ENCODE measurements at places on chromosomes 7 and 10.

- no peak for DNase-seq
Observed at GRCh38 chr7:39637963-39638485, 14.7 kb downstream of the RALA start.

DNA sequence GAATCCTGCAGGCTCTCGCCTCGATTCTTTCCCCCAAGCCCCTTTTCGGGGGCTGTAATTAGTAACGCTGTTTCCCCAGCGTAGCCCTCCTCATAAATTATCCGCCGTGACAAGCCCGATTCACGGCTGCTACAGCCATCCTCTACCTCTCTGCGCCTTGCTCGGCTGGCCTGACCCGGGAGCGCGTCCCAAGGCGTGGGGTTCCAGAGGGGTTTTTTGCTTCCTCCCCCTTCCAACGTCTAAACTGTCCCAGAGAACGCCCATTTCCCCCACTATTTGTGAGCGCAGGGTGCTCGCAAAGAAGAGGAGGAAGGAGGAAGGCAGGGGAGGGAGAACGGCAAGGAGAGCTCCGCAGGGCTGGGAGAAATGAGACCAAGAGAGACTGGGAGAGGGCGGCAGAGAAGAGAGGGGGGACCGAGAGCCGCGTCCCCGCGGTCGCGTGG is 880 bp downstream of the HOXA5 start:
- DNase-seq, result no peak

DNA sequence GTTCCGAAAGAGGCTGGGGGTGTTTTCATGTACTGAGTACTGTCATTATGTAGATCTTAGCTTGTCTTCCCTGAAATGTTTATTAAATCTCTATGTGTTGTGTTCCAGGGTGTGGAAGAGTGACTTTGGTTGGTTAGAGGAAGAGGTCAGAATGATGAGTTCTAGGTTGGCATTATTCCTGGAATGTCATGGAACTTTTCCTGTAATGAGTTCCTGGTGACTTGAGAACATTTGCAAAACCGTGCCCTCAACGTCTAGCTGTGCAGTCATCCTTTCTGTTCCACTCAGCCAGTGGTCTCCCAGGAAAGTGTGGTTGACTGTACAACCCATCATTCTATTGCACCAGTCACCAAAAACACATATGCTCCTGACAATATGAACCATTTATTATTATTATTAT is 129.6 kb downstream of the BICC1 start:
- no peak for DNase-seq

DNA sequence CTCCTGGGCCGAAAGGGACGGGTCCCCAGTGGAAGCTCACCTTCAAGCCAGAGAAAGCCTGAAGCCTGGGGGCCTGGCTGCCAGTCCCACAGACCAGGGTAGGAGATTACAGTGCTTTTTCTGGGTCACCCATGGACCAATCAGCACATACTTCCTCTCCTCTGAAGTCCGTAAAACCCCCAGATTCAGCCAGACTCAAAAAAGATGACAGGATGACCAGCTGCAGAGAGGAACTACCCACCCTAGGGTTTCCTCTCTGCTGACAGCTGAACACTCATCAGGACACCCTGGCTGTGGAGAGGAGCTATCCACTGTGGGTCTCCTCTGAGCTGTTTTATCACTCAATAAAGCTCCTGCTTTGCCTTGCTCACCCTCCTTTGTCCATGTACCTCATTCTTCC is 78.0 kb downstream of the SAMD9 start:
- no peak for DNase-seq

DNA sequence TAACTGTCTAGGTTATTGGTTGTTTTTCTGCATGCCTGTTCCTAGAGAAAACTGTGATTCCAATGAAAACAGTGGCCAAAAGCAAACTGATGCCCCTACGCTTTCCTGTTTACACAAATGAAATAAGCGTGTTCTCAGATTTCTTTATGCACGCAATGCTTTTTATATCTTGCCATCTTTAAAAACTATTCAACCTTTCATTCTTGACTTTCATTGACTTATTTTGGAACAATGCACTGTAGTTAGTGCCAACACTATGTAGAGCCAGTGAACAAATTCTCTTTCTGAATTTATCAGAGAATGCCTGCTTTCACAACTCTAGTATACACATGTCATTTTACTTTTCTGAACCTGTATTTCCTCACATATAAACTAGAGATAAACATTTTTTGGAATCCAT is 86.6 kb downstream of the CABCOCO1 start:
- no peak for DNase-seq

DNA sequence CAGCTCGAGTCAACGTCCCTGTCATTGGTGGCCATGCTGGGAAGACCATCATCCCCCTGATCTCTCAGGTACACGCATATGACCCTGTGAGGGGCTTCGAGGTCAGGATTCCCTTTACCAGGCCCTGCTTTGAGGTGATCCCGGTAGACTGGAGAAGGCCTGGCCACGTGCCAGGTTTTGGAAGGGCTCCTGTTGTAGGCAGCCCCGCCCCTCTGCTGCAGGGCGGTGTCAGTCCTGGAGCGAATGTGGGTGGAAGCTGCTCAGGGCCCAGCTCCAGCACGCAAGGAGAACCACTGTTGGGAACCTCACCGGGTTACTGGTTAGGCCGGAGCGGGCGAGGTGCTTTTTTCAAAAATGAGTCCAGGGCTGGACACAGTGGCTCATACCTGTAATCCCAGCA is 15.6 kb downstream of the MDH2 start:
- no peak for DNase-seq

DNA sequence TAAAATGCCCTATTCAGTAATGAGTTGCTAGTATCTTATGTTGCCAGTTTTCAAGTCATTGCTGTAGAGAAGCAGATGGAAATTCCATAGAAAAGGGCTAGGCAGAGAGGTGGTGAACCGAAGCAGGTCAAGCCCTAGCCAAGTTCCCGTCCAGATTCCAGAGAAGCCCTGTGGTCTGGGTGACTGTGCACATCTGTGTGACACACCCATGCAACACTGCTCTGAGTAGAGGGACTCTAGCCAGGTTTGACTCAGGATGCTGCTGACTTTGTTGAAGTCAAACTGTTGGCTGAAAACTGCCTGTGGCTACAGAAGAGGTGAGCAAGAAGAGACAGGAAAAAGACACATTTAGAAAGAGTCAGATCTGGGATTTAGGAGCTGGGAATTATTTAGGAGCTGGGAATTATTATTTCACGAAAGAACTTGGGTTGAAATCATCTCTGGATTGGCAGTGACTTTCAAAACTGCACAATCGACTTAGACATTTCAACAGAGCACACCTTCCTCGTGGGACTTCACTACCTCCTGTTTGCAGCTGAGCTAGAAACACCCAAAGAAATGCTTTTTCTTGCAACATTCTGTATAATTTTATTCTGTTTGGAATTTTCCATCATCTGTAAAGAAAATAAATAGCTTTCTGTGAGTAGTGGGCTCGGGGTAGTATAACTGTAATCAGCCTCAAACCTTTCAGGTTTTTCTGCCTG is 149.1 kb upstream of the PRKCQ start:
- DNase-seq, result no peak

- DNase-seq, result no peak
Observed at GRCh38 chr10:58064714-58065528, 202.8 kb downstream of the IPMK start.

GRCh38 chr7:131882321-131882720 is 325.9 kb upstream of the PODXL start:
- no peak for DNase-seq

DNA sequence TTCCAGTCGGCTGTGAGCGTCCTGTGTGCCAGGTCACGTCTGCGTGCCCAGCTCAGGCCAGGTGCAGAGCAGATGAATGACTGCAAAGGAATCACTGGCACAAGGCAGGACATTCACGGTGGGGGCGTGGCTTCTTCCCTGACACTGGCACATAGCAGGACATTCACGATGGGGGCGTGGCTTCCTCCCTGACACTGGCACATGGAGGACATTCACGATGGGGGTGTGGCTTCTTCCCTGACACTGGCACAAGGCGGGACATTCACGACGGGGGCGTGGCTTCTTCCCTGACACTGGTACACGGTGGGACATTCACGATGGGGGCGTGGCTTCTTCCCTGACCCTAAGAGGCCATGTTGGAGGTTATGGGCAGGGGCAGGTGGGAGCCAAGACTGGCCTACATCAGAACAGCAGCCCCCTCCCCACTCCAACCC is 64.3 kb downstream of the MYL10 start:
- no peak for DNase-seq

DNA sequence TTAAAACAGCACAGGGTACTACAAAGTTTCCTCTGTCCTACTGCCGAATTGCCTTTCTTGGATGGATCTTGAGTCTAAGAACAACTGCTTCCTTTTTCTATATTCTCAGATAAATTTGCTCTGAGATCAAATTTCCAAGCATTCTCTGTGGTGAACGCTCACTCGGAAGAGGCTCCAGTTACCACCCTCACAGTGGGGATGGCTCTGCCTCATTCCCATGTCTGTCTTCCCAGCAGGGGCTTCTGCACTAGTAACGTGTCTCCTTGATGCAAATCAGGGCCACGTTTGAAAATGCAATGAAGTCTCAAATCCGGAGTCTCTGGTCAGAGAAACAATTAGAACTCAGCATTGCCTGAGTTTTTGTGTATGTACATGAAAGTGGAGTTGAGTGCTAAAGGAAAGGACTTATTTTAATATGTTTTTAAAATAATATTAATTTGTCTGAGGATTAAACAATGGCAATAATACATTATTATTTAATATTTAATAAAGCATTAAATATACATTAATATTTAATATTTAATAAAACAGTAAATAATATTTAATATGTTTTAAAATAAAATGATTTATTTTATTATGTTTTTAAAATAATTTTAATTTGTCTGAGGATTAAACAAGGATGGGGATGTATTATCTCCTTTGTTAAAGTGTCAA is 61.8 kb downstream of the INHBA start:
- DNase-seq, result no peak

DNA sequence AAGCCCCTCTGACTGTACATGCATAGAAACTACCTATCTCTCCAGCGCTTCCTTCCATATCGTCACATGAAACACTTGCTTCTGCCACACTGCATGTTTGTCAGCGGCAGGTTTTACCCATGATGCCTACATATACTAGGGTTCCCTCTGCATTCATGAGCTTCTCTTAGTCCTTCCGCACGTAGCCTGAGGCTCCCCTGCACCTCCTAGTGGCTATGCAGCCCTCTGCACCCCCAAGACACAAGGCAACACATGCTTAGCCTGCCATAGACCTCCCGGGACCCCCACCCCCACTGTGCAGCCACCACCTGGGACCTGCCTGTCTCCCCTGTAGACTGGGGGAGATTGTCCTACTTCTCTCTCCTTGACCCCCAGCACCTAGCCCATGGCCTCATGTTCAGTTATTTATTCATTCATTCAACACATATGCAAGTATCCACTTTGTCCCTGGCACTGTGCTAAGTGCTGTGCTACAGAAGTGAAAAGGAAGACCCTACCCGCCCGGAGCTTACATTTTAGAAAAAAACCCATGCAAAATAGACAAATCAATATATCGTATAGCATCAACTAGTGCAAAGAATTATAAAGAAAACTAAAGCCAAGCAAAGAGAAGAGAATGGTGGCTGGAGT is 23.5 kb downstream of the TMEM273 start:
- DNase-seq, result peak; percentile 60

- DNase-seq, result no peak
Observed at GRCh38 chr10:85650791-85651496, 715.7 kb downstream of the GRID1 start.

- no peak for DNase-seq
Observed at GRCh38 chr10:123666318-123667236, at the start of gene GPR26. TSS of gene GPR26 (plus strand) at chr10:123666355. CDS start at chr10:123666408, 53 bp downstream.

- no peak for DNase-seq
Observed at GRCh38 chr7:30908681-30909080, 3.0 kb upstream of the AQP1 start.

GRCh38 chr7:90178679-90179278 is 24.5 kb downstream of the STEAP1 start:
- peak; percentile 86 for DNase-seq

DNA sequence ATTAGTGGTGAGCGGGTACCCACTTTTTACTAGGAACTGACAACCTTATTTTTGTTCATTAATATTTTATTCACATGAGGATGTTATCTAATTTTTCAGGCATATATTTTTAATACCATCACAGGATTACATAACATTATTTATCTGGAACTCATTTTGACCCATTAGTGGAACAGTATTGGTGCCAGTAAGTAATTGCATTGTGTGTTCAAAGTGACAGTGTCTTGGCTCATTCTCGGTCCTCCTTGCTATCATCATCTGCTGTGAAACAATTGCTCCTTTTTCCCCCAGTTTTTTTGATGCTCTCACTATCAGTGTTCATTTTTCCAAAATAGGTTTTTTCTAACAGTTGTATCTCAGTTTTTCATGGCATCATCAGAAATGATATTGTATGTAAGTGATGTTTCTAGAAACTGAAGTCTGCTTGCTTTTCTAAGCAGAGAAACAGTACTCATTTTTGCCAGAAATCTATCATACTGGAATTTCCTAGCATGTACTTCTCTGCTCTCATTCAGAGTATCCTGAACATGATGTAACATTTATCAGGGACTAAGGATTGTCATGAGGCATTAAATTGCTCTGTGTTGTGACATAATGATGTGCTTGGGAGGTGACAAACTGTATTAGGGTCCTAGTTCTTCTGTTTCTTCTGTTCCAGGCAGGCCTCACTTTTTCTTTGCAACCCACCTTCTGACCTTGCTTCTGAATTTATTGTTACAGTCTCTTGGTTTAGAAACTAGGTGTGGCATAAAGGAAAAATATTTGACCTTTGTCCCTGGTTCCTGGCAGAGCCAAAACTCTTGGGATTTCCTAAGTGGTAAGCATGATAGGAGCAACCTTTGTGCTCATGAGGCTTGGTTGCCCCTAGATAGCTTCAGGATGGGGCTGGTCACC is 4.2 kb downstream of the NUB1 start:
- DNase-seq, result no peak

DNA sequence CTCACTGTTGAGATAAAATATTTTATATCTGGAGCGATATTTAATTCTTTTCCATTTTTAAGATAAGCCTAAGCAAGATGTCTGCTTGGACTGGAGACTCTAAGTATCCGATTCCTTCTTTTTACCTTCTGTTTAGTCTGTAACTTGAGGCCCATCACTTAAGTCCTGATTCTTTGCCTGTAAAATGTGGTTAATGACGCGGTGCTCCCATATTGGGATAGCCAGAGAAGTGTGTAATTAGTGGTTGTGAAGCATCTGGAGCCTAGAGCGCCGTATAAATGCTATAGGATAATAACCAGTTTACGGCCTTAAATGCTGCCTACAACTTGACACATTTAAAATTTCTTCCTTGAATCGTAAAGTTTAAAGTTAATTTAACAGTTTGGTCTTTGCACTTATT is 132.9 kb downstream of the CHN2 start:
- DNase-seq, result no peak

DNA sequence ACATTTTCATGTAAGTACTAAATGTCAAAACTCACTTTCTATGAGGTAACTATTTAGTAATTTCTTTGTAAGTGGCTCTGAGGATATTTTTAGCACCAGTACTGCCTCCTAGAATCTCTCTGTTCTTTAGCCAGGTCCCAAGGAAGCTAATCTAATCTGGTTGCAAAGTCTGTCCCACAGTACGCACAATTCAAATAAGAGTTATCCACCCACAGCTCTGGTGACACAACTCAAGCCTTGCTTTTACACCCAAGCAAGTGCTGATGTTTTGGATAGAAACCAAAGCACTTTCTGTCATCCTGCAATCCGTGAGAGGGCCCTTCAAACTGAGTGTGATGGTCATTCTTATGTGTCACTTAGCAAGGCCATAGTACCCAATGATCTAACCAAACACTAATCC is 14.5 kb downstream of the GIMAP5 start:
- no peak for DNase-seq

All from CD14-positive monocyte (primary cell).